ENCODE measurements at places on chromosomes 7 and 10.

DNA sequence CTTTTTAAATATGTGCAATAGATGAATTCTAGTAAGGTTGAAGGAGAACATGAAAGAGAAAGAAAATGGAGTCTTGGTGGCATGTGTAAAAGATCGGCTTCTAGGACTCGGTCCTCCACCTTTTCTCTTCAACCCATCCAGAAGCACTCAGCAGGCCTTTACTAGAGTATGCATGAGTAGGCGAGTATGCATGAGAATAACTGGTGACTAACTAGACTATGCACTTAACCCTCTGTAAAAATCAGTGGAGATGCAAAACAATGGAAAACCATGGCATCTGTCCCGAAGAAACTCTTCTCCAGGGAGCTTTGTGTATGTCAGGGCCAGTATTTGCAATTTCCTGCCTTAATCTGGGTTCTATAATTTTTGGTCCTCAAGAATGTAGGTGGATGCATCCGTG lies 40.0 kb upstream of the GRB10 start:
- no peak for DNase-seq
- H3K4me1 ChIP-seq: no peaks in the 10 kb centered on the region
- no peak overlapping the region for H3K27ac ChIP-seq
- no peaks in the 10 kb centered on the region for H3K27me3 ChIP-seq
- H3K4me3 ChIP-seq: no peak overlapping the region

DNA sequence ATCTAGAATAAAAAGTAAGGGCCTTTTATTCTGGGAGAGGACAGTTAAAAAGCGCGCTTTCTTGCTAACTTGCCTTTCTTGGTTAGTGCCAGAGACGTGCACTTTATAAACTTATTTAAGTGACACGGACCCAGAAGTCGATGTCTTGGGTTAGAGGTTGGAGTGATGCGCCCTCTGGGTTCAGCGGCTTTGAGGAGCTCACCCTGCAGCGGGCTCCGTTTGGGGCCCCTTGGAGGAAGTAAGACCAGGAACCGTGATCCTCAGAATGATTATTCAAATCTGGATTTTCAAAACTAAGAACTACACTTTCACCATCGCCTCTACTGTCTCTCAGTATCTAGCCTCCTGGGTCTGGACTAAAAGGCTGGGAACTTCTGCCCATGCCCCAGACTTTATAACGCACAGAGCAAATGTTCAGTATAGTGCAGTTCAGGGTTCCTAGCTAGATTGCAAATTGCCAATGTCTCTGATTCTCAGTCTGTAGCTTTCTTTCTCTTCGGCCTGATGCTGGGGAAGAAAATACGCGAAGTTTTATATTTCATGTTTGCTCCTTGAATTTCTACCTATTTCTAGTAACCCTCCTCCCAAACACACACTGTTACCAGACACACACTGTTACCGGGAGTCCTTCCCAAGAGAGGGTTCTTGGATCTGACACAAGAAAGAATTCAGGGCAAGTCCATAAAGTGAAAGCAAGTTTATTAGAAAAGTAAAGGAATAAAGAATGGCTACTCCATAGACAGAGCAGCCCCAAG lies 18.6 kb upstream of the SMO start:
- DNase-seq: no peak
- H3K27ac ChIP-seq: peak overlapping the region; percentile 60
- H3K4me3 ChIP-seq: peak overlapping the region; percentile 56

DNA sequence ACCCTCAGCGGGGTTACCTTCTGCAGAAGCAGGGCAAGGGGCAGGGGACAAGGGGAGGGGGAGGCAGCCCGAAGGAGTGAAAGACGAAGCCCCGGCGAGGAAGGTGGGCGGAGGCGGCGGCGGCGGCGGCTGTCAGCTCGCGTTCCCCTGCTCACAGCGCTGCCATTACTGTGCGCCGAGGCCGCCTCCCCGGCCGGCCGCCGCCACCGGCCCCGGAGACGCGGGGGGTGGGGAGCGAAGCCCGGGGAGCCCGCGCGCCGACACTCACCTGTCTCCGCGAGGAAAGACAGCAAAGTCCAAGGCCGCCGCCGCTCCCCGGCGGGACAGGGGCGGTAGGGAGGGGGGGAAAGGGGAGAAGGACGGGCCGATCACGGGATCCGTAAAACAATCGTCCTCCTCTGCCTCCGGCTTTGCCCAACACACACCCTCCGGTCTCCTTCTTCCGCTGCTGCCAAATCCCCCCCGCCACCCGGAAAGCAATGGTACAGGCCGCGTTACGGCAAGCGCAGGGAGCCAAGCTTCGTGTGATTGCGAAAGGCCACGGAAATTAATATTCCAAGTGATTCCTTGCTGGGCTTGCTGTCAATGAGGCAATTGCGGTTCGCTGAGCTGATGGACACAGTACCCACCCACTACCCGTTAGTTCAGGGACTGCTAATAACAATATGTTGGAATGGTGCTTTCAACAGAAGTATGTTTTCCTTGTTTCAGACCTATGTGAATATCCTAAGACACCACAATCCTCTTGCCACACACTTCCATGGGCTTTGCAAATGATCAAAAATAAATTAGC lies at the start of gene CUL2:
CUL2 (minus strand) TSS at position 180 of the 793 bp plus-strand sequence. CDS start 19,024 bp downstream, outside the sequence.
- peak; percentile 94 for DNase-seq
- H3K36me3 ChIP-seq: no peaks in the 10 kb centered on the region
- H3K27me3 ChIP-seq: no peaks in the 10 kb centered on the region
- peak within 1 kb of the TSS; percentile 94 for H3K27ac ChIP-seq
- no peaks in the 10 kb centered on the region for H3K4me1 ChIP-seq
- H3K4me3 ChIP-seq: peak within 1 kb of the TSS; percentile 88

DNA sequence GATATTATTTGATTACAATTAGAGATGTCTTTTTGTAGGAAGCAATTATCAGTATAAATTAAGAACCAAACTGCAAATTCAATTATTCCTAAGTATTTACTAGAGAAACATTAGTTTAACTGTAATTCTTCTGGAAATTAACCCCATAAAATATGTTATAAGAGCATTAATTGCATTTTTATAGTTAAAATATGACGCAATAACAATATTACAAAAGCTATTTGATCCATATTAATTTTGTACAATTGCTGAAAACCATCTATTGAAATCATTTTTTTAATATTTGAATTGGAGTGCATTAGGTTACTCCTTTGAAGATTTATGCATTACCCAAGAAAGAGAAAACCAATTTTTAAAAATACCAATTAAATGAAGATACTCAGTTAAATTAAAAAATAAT lies 254.8 kb upstream of the LRRTM3 start:
- H3K4me1 ChIP-seq: no peaks in the 10 kb centered on the region
- H3K27me3 ChIP-seq: no peaks in the 10 kb centered on the region
- H3K36me3 ChIP-seq: no peaks in the 10 kb centered on the region
- no peak overlapping the region for H3K4me3 ChIP-seq

- no peak overlapping the region for H3K4me3 ChIP-seq
- DNase-seq: no peak
- no peak overlapping the region for H3K27ac ChIP-seq
- H3K27me3 ChIP-seq: no peaks in the 10 kb centered on the region
- H3K4me1 ChIP-seq: no peaks in the 10 kb centered on the region
Observed at GRCh38 chr7:142153400-142153799, 41.9 kb downstream of the MGAM2 start.

GRCh38 chr7:41116817-41117216 lies 586.1 kb downstream of the INHBA start:
- no peaks in the 10 kb centered on the region for H3K4me1 ChIP-seq
- no peak overlapping the region for H3K27ac ChIP-seq
- H3K27me3 ChIP-seq: no peaks in the 10 kb centered on the region
